ENCODE measurements at places on chromosomes 16 and 17. TPM values are rescaled to one million over a fixed set of nuclear protein-coding genes. Genes with fewer than 3 reads are reported as not detected.
A peak's percentile ranks its signal among the peaks of the same experiment; 100 is the strongest.

DNA sequence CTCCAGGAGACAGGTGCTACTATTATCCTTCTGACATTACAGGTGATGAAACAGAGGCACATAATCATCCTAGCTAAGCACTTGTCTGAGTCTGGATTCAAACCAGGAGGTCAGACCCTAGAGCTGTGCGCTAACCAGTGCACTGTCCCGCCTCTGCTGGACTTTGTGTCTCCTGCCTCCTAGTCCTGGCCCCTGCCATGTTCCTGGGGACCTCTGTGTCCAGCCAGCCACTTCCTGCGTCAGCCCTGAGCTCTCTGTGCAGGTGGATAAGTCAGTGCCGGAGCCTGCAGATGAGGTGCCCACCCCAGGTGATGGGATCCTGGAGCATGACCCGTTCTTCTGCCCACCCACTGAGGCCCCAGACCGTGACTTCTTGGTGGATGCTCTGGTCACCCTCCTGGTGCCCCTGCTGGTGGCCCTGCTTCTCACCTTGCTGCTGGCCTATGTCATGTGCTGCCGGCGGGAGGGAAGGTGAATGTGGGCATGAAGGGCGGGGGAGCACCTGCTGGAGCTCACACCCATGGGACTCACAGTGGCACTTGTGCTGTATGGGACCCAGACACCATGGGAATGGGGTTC, 4.2 kb downstream of the SGCA start:
- no peak for DNase-seq

DNA sequence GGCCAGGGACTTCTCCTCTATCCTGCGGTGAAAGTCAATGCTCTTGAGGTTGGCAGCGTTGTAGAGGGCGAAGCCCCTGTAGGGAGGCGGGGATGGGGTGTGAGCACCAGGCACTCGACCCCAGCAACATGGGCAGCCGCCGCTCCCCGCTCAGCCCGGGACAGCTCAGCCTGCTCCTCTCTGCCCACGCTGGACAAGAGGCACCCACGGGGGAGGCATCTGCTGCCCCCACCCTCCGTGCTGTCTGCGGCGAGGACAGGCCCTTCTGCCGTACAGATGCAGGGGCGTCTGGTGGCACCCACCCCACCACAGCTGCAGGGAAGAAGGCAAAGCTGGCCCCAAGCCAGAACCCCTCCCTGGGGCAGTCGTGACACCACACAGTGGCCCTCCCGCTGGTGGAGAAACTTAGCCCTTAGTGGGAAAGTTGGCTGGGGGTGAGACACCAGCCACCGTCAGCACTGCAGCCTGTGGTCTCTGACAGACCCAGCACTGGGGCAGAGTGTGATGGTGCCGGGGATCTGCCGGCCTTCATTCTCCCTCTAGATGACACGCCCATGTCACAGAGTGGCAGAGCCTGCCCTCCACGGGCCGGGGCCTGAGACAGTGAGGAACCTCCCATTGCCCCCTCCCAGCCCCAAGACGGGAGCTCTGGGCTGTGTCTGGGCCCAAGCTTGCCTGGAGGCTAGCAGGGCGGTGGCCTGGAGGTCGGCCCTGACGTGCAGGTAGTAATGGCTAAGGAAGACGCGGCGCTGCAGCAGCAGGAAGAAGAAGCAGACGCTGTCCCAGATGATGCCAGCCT, 19.5 kb downstream of the CTU2 start:
- DNase-seq: no peak

GRCh38 chr17:57601143-57601735, 143.9 kb downstream of the CCDC182 start:
- no peak for DNase-seq

Gene KRT14
- not detected for polyA plus RNA-seq

- no peak for DNase-seq
Observed at GRCh38 chr16:88790312-88791211, 5.5 kb upstream of the PIEZO1 start.

Gene SLX4
- 1.0 TPM for polyA plus RNA-seq

Gene GAST
- polyA plus RNA-seq: not detected

DNA sequence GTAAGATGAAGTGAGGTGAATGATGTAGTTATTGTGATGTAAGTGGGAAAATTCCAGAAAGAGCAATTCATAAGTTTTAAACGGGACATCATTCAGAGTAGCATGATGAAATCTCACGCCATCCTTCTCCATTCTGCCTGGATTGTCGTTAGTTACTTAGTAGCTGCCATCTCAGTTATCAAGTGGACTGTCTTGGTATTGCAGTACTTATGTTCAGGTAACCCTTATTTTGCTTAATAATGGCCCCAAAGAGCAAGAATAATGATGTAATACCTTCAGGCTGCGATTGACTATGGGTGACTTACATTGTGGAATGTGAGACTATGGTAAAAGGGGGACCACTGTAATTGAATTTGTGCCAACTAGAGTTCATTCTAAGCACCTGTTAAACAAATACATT, 234.1 kb upstream of the TOM1L1 start:
- DNase-seq: no peak

- no peak for DNase-seq
Observed at GRCh38 chr16:86490859-86491639, 19.3 kb upstream of the FOXF1 start.

GRCh38 chr17:29115961-29116803, 64.0 kb downstream of the MYO18A start:
- no peak for DNase-seq

GRCh38 chr16:79898703-79899102, 298.2 kb upstream of the MAF start:
- DNase-seq: no peak

GRCh38 chr16:85565801-85566526, 47.2 kb upstream of the GSE1 start:
- DNase-seq: peak; percentile 59

DNA sequence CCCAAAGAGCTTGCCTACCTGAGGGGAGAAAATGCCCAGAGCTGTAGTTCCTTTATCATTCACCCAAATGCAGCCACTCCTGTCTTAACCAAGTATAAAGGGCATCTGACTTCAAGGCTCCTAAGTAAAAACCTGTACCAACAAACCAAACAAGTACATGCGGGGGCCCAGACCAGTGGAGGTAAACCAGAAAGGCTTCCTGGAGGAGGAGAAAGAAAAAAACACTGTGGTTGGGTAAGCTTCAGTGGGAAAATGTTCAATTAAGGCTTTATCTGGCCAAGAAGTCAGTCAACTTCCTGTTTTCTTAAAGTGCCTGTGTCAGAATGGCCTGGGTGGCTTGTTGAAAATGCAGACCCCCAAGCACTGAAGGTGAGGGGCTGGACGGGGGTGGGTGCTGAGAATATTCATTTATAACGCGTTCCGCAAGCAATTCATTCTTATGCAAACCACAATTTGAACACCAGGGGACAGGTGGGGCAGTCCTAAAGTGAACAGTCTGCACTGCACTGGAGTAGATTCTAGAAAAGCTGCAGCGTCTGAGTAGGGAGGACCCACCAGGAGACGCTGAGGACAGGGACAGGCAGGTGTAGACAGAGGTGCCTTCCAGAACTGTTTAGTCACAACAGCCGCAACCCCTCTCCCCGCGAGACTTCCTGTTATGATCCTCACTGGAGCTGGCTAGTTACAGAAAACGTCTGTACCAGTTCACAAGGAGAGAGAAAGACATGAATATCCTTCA, 467.1 kb downstream of the SOX9 start:
- DNase-seq: no peak

GRCh38 chr17:79438058-79438457, 172.8 kb downstream of the RBFOX3 start:
- no peak for DNase-seq

Gene TMED6
- 11.5 TPM for polyA plus RNA-seq

GRCh38 chr17:82250868-82251500, 22.1 kb downstream of the SLC16A3 start:
- no peak for DNase-seq

Gene CDT1
- polyA plus RNA-seq: 0.56 TPM

GRCh38 chr16:51131619-51132018, 19.5 kb downstream of the SALL1 start:
- no peak for DNase-seq

Gene PRSS36
- 1.7 TPM for polyA plus RNA-seq

DNA sequence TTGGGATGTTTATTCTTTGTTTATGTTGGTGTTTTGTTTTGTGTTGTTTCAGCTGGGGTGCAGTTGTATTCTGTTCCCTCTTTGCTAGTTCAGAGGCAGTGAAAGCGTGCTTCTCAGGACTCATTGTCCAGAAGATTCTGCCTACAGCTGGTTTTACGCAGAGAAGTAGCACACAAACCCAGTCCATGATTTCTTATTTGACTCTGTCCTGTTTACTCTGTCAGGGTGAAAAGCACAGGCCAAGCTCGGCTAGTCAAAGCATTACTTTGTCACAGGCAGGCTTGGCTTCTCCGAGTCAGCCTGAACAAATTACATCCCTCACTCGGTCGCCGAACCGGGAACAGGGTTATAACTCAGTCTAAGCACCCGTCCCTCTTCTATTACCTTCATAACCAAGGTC, 435.0 kb downstream of the MAF start:
- DNase-seq: peak; percentile 83

DNA sequence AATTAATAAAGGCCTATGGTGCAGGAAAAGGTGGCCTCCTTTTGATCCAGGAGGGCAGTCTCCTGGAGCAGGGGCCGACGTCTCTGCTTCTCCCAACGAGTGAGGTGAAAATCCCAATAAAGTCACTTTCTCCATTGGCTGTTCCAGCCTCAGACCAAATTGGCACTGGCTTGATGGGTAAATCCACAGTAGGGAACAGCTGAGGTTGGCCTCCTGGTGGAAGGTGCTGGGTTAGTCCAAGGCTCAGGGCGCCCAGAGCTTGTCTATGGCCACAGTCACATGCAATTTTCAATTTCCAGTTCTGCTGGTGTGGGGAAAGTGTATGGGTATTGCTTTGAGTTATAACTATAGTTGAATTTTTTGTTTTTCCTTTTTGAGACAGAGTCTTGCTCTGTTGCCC, 79.0 kb downstream of the NETO2 start:
- DNase-seq: no peak

GRCh38 chr16:90010676-90011507, 8.4 kb downstream of the DBNDD1 start:
- no peak for DNase-seq

DNA sequence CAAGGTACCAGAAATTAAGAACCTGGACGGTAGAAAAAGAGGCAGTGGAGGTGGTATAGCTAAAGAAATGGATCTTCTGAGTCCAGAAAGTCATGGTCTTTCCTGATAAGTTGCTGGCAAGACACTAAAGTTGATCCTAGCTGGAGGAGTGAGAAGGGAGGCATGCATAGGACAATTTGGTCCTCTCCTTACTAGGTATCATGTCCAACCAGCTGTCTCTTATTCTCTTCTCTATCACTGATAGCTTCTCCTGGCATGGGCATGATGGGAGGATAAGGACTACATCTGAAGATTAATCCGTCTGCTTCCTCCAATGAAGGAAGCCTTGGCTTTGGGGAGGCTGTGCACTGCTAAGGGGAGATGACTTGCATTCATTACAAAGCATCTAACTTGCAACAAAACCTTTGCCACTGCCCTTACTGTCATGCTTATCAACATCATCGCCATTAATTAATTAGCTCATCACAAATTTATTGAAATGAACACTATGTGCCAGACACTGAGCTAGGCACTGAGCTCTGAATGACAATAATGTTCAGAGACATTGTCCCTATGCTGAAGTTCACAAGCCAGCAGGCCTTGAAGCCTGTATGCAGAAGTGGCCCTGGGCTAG, 3.1 kb upstream of the FAM117A start:
- no peak for DNase-seq

GRCh38 chr17:4498461-4499397, at the start of gene SPNS2:
Gene SPNS2, plus strand, starts transcription at chr17:4498881. Its CDS starts 167 bp downstream, at chr17:4499048.
- peak; percentile 82 for DNase-seq

- DNase-seq: no peak
Observed at GRCh38 chr17:76399175-76400172, 15.1 kb downstream of the SPHK1 start.

DNA sequence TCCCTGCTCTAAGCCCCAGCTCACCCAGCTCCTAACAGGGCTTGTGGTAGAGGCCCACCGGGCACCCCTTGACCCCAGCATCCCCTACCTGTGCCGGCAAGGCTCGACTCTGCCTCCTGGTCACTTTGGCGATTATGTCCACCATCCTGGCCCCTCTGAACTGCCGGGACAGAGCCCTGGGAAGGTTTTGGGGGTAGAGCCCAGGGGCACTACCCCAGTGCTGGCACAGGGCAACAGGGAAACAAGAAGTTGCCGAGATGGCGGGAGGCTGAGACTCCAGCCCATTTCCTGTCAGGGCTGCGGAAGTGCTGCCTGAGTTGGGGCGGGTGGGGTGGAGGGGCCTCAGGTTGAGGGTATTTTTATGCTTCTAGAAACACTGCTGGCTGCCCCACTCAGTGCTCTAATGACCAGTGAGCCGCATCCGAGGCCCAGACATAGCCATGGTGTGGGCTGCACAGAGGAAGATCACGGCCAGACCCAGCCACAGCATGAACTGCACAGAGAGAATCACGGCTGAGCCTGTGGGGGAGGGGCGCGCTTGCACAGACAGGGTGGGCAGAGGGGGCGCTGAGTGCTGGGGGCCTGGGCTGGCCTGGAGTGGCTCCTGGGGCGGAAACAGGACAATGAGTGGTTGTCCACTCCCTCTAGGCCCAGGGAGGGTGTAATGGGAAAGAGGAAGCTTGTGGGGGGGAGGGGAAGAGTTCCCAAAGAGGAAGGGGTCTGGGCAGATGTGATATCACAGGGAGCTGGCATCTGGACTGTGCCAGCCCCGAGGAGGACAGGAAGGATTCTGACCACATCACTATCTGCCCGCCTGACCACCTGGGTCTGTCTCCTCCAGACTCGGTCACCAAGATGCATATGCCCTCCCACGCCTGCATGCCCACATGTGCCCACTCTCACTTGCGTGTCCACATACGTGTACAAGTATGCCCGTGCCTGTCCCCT, 22.3 kb downstream of the ARHGAP27 start:
- no peak for DNase-seq

- no peak for DNase-seq
Observed at GRCh38 chr17:49390548-49391324, 23.9 kb downstream of the PHB1 start.

Gene FAM20A
- polyA plus RNA-seq: 65.8 TPM

GRCh38 chr17:35254107-35254773, 11.4 kb downstream of the SLFN5 start:
- DNase-seq: no peak

DNA sequence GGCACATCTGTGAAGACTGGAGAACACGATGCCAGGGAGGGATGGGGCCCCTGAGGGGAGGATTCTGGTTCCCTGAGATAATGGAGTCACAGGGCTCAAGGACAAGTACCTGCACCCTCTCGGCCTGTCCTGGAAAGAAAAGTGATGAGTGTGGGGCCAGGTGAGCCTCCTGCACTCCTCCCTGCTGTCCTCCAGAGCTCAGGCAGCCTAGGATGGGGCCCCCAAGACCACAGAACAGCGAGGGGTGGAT, 101.3 kb upstream of the TNRC6C start:
- no peak for DNase-seq

Gene USP43
- polyA plus RNA-seq: 1.9 TPM

GRCh38 chr16:56421313-56421712, 4.0 kb downstream of the AMFR start:
- DNase-seq: no peak

Gene HBA2
- polyA plus RNA-seq: 11.1 TPM

DNA sequence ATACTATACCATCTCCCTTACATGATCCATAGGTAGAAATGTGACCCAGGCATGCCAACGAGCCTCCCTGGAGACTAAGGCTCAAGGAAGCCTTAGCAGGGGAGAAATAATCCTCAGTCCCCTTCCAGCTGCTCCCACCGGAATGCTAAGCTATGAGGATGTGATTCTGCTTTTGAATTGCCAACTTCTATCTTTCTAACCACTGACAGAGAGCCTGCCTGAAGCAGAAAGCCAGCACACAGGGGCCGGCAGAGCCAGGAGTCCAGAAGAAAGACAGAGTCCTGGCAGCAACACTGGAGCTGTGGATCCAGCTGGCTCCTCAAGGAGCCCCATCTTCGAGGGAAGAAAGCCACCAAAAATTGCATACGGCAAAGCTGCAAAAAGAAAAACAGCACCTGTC, 579.6 kb upstream of the CDH5 start:
- no peak for DNase-seq
